ENCODE measurements at places on chromosomes 11 and 22. TPM values are rescaled to one million over a fixed set of nuclear protein-coding genes. Genes with fewer than 3 reads are reported as not detected.
A peak's percentile ranks its signal among the peaks of the same experiment; 100 is the strongest.

GRCh38 chr11:77596626-77597025 lies 6.9 kb downstream of the AQP11 start:
- no peak for DNase-seq

DNA sequence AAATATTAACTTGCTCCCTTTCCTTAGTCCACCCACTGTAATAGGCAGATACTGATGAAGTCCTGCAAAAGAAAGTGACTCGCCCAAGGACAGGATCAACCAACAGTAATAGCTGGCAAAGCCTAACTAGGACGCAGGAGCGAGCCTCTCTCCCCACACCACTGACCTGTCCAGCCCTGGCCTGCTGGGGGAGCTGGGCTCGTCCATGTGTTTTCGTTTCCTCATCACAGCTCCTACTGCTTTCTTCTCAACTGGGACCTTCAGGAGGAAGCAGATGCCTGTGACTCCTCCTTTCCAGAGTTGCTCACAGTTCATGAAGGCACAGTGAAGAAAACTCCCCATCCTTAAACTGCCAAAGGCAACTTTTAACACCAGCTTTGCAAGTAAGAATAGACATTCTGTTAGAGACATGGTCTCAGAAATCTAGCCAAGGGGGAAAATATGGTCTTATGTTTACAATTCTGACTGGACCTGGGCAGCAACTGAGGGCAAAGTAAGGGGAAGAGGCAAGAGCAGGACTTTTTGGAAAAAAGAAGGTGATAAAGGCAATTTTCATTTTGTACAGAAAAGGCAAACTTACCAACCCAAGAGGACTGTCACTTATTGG lies 11.6 kb upstream of the GPHA2 start:
- DNase-seq: peak; percentile 45

The MMP10 gene
- not detected for total RNA-seq

DNA sequence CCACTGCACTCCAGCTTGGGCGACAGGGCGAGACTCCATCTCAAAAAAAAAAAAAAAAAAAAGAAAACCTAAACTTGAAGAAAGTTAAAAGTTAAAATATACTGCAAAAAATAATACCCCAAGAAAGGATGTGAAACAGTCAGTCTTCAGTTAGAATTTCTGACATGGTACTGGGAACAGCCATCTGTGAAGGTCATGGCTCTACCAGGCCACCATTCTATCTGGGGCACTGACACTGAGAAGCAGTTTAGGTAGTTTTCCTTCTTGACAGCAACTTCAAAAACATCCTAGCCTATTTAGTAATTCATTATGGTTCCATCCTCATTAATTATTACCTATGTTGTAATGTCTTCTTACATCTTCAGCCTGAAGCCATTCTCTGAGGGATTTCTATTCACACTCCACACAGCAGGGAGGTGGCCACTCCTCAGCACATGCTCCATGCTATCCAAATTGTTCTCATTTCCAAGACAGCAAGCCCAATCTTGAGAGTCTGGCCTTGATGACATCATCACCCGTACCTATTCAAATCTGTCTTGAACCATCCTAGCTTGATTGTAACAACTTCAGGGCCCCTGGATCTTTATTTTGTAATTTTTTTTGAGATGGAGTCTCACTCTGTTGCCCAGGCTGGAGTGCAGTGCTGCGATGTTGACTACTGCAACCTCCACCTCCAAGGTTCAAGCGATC lies 38.2 kb downstream of the SERPIND1 start:
- DNase-seq: no peak

- no peak for DNase-seq
Observed at GRCh38 chr22:24367841-24368240, 59.6 kb upstream of the ADORA2A start.

The TESMIN gene
- total RNA-seq: 53.7 TPM

DNA sequence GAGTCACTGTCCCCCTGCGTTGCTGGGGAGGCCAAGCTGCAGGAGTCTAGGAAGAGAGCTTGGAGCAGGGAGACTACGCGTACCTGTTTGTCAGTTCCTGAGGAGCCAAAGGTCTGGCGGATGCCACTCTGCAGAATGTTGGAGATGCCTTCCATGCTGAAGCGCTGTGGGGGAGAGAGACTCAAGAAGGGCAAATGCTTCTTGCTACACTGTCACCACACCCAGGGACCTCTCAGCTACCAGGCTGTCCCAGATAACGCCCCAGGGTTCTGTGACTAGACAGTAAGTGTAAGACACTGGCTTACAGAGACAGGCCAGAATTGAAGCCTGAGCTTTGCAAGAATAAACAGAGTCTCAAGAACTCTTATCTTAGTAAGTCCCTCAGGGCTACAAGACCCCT lies 42.0 kb downstream of the FEZ1 start:
- DNase-seq: peak; percentile 31

The XKR3 gene
- total RNA-seq: not detected

The MS4A7 gene
- not detected for total RNA-seq

- no peak for DNase-seq
Observed at GRCh38 chr11:45324459-45324858, 38.3 kb upstream of the SYT13 start.

DNA sequence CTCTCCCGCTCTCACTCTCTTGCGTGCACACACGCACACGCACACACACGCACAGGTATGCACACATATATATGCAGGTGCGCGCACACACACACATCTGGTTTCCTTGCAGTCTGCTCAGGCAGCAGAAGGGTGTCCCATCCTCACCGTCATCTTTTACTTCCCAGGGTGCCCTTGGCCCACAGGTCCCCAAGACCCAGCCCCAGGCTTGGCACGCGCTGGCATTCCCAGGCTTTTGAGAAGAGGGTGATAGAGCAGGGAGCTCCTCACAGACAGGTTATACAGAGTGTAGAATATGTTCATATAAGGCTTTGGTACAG lies 52.0 kb upstream of the SPATA19 start:
- DNase-seq: peak; percentile 29

GRCh38 chr11:71501071-71501985 lies 25.7 kb upstream of the KRTAP5-7 start:
- DNase-seq: no peak

- no peak for DNase-seq
Observed at GRCh38 chr11:20368438-20368837, 4.9 kb downstream of the HTATIP2 start.

DNA sequence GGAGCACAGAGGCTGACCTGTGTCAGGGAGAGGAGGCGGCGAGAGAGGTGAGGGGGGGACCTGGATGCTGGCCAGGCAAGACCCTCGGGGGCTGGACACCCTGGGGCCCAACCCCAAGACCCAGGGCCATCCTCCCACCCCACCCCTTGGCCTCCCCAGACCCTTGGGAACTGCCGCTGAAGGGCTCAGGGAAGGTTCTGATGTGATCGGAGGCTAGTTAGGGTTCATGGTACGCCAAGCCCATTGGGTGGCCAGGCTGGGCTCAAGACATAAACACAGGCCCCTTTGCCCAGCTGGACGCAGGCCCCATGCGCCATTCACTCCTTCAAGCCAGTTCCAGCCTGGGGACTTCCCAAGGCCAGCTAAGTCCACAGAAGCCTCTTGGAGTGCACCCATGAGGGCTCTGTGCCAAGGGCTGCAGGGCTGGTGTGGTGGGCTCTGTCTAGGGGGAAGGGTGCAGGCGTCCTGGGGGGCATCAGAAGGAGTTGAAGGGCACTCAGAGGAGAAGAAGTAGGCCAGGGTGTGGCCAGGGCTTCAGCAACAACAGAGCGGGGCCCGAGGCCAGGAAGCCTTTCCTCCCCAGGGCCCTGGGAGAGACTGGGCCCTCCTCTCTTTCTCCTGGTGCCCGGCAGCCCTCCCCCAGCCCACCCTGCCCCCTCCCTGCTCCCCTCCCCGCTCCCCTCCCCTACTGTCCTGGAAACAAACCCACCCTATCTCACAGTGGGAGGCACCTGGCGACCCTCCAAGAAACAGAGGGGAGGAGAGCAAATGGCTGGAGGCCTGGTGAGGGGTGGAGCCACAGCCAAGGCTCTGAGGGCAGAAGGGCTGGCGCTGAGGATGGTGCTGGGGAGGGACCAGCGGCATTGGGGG lies 12.9 kb downstream of the TSPAN32 start:
- DNase-seq: no peak

- no peak for DNase-seq
Observed at GRCh38 chr11:85672105-85672902, 7.4 kb upstream of the CREBZF start.

- no peak for DNase-seq
Observed at GRCh38 chr11:10990637-10991193, 132.9 kb upstream of the ZBED5 start.

DNA sequence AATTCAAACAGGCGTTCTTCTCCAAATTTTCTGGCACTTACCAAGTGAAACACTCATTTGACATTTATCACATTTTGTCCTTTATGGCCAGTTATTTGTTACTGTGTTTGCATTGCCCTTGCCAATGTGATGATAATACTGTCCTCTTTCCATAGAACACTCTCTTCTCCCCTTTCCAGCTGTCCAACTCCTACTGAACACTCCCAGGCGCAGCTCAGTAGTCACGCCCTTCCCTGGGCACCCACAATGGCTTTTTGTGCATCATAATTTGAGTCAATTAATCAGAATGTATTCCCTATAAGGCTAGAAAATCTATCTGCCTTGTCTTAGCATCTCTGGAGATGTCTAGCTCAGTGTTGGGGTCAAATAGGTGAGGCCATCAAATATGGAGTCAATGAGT lies 21.2 kb upstream of the B3GAT1 start:
- DNase-seq: no peak

GRCh38 chr11:12862696-12863469 lies 146.2 kb upstream of the RASSF10 start:
- peak; percentile 90 for DNase-seq

Data from endodermal cell (in vitro differentiated cells).